ENCODE measurements at places on chromosomes 7 and 10.

GRCh38 chr7:135162382-135163001 is 8.0 kb downstream of the CYREN start:
- no peak for DNase-seq

- no peak for DNase-seq
These were observed 30.8 kb upstream of the EMX2 start for GRCh38 chr10:117511601-117512390.

DNA sequence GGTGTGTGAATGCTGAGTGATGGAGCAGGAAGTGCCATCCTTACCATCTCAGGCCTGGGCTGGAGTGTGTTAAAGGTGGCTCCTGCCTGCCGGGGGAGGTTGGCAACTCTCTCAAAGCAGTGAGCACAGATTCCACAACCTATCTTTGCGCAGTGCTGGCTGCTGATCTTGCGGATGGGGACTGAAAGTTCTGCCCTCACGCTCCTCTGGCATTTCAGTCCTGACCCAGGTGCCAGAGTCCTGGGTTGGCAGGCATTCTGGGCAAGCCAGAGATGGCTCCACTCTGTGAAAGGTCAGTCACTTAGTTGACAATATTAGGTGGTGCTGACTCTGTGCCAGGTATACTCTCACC is 315.5 kb downstream of the RPS24 start:
- DNase-seq: no peak

- DNase-seq: no peak
These were observed 360.6 kb upstream of the ANKRD30A start for GRCh38 chr10:36764823-36765222.

DNA sequence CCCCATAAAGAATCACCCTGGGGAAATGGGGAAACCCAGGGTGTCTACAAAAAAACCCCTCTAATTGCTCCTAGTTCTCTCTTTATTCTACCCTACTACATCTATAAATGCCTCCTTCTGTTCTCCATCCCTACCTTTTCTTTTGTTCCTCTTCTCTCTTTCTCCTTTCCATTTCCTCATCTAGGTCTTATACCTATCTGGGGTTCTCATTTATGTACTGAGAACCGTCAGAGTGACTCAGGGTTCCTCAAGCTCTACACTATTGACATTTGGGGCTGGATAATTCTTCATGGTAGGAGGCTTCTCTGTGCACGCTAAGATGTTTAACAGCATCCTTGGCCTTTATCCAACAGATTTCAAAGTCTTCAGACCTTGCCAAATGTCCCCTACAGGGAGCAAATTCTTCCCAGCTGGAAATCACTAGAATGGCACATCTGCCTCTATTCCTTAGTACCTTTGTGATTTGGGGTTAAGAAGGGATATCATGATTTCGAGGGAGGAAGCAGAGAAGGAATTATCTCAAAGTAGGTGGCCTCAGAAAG is 137.4 kb upstream of the PTN start:
- no peak for DNase-seq

DNA sequence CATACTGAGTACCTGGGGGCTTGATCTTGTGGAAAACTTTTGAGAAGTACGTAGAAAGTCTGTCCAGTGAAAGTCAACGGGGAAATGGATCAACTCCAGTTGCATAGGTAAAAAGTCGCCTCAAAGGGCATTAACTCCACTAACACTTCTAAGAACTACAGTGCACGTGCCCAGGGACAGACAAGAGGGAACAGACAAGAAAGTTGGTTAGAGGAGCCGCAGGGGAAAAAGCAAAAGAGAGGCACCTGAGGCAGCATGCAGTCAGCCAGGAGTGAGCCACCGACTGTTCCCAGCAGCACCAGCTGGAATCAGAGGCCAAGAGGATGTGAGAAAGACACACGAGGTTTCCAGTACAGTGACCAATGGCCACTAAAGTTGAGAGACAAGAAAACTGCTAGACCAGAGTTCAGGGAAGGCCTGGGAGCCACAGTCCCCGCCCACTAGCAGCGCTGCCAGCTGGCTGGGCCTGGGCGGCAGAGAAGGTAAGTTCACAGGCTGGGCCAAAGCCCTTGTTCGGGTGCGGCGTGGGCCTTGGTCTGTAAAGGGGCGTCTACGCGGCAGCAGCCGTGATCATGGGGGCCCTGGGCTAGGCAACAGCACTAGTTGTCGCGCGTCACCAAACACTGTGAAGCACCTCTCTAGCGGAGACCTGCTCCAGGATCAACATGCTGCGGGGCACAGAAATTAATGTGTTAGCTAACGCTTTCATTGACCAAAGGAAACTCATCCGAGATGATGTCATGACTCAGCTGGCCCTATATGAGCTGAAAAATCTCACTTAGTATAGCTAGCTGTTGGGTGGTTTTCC is 14.0 kb downstream of the ITGB1 start:
- no peak for DNase-seq

DNA sequence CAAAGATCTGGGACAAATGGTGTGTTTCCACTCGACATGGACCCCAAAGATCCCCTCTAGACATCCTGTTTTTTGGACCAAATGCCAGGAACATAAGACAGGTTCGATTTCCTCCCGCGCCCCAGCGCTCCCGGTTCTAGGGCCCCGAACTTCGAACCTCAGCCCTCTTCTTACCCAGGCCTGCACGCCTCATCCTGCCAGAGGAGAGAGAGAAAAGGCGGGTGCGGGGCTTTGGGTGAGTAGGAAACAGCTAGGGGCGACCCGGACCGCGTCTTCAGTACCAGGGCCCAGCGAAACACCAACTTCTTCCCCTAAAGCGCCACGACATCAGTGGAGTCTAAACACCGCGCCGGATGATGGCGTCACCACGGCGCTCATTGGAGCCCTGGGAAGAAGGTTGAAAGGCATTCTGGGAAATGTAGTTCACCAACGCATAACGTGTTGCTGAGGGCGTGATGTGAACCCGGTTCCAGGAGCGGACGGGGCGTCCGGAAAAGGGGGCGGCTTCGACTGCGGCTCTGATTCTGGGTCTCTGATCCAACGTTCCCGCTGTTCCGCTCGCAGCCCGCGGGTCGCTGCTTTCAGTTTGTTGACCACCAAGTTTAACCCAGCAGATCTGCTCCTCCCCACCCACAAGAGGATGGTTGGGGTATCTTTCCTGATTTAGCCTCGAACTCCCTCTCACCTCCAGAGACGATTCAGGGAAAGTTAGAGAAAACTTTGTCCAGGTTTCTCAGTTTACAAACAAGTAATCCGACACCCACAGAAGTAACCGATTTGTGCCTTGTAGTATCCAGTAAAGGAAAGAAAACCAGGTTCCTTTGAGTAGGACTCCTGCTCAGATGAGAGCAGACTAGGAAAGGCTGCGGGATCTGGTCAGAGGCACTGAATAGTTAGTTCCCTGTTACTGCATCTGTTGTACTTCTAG is at the start of gene BET1:
Gene BET1 (minus strand): TSS at position 332 of the 928 bp plus-strand sequence. CDS start 139 bp downstream, at position 193.
- peak; percentile 94 for DNase-seq

- DNase-seq: no peak
These were observed 34.0 kb upstream of the CNPY1 start for GRCh38 chr7:155580367-155580766.

DNA sequence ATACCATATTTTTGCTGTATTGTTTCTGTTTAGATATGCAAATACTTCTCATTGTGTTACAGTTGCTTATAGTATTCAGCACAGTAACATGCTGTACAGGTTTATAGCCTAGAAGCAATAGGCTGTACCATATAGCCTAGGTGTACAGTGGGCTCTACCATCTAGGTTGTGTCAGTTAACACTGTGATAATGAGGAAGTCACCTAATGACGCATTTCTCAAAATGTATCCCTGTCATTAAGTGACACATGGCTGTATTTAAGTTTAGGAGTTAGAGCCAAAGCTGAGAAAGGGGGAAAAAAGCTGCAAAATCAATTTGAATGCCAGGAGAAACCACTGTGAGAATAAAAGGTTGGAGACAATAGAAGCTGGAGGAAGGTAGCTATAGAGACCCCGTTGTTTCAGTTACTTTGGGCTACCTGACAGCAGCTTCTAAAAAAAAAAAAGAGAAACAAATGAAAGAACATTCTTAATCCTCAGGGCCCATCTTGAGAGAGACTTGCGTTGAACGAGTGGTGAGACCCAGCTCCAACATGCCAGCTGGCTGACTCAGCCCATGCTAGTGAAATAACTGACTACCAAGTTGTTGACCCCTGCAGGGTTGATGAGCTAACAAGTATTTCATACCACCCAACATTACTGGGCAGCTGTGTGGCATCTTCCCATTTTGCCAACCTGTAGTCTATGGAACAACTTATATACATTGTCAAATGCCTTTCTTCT is 8.7 kb downstream of the STARD3NL start:
- DNase-seq: no peak

- no peak for DNase-seq
These were observed 312.4 kb upstream of the CDC14C start for GRCh38 chr7:48611993-48612392.

GRCh38 chr10:43681220-43681619 is 32.5 kb upstream of the ZNF32 start:
- no peak for DNase-seq

- DNase-seq: no peak
These were observed 109.1 kb downstream of the POLL start for GRCh38 chr10:101478956-101479355.

DNA sequence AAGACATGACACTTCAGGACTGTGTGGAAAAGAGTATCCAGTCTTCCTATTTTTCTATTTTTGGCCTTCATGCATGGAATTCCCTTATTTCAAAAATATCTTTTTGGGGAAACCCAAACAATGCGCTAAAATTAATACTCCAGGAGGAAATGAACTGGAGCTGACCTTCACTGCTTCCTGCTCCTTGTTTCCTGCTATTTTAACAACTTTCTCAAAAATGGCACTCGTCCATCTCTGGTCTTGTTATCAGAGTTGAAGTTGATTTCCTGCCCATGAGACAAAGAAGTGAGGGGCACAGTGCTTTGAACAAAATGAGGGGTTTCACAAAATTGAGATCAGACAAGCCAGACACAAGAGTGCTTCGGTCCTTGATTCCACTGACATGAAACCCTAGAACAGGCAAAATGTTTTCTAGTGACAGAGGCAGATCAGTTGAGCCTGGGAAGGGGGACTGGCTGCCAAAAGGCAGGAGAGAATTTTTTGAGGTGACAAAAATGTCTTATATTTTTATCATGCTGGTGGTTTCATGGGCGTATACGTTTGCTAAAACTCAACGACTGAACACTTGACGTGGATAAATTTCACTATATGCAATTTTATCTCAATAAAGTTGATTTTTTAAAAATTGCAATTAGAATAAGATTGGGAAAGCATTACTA is 193.2 kb downstream of the CREB5 start:
- DNase-seq: no peak

GRCh38 chr10:15344256-15344875 is 26.7 kb downstream of the FAM171A1 start:
- no peak for DNase-seq

- no peak for DNase-seq
These were observed 239.3 kb downstream of the RAB11FIP2 start for GRCh38 chr10:117807441-117807840.

GRCh38 chr10:6530211-6530840 is 49.8 kb downstream of the PRKCQ start:
- DNase-seq: no peak

DNA sequence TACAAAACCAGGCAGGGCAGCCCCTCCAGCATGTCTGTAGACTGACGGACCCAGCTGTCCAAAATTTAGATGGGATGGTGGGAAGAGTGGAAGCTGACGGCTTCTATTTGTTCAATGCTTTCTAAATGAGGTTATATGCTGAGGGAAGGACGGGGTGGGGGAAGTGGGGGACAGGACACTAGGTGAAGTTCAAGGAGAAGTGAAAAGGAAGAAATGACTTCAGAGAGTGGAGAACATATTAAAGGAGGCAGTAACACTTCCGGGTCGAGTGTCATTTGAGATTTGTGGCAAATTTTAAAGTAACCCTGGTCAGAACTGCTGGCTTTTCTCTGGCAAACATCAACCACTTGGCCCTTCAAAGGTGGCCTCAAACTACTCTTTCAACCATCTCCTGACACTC is 9.4 kb downstream of the PIP4K2A start:
- no peak for DNase-seq

- DNase-seq: no peak
These were observed 1092.4 kb downstream of the LRMDA start for GRCh38 chr10:76523791-76524351.

DNA sequence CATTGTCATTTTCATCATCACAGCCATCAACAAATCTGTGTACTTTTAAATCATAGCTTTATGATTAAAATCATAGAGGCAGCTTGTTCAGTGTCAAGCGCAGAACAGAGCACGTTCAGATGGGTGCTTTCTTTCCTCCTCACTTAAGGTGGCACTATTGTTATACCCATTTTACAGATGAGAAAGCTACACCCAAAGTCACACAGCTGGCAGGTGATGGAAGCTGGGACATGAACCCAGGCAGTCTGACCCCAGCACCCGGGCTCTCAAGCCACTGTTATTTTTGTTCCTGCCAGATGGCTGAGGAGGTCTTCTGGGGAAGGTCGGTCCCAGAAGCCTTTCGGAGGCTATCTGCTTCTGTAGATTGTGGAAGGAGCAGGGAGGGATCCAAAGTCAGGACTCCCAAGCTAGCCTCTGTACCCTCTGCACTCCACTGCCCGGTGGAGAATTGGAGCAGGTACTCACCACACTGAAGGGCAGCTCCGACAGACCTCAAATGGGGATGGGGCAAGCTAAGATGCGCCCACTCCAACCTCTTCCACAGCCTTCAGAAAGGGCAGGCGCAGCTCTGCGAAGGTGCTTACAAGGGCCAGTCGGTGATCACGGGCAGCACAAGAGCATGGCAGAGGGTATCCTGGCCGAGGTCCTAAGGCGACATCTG is 610 bp downstream of the AVPI1 start:
- no peak for DNase-seq

- peak; percentile 7 for DNase-seq
These were observed 850.9 kb downstream of the LRMDA start for GRCh38 chr10:76282061-76283025.

GRCh38 chr7:36487756-36488336 is 98.2 kb downstream of the ANLN start:
- DNase-seq: peak; percentile 43

GRCh38 chr10:131452926-131453720 is 141.6 kb upstream of the TCERG1L start:
- DNase-seq: no peak

- no peak for DNase-seq
These were observed 46.4 kb upstream of the RSBN1L start for GRCh38 chr7:77649716-77650349.

DNA sequence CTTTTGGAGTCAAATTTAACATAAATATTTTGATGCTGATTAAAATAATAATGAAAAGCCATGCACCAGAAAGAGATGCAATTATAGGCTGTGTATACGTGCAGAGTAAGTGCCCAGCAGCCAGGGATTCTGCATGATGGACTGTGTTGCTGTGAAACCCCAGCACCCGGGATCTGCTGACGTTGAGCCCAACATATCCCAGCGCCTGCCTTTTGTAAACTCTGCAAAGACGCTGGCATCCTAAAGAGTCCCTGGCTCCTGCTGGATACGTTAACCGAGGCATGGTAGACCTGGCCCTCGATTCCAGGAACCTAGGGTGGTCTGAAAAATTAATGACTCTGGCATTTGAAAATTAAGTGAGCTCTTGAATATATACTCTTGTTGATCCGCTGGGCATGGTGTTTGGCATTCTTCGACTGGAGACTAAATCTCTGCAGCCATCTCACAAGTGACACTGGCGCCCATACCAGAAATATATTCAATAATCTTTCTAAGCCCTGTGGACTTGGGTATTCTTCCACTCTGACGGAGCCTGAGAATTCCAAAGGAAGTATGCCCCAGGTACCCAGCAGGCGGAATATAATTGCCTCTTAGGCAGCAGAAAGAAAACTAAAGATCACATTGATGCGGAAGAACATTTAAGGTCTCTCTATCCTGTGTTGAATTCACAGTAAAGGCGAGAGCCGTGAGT is 191.2 kb upstream of the SH2B2 start:
- DNase-seq: no peak
